Fibroblast of skin of back (primary cell): ENCODE measurements at places on chromosomes 1 and 21.

GRCh38 chr1:171158551-171158950 is 26.5 kb upstream of the FMO2 start:
- no peak for DNase-seq

DNA sequence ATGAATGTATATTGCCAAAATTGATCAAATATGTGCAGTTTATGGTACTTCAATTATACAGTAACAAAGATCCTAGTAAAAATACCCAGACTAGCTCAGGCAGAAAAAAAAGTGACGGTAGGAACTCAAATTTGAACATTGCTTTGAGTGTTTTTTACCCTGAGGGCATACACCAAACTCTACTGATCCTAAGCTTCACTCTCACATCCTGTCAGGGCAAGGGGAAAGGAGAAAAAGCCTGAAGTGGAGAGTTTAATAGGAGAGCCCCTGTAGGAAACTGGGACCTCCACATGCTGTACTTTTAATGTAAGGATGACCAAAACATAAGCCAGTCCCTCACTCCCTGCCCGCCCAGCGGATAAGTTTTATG is 59.8 kb upstream of the GNG12 start:
- no peak for DNase-seq

- DNase-seq, result no peak
Observed at GRCh38 chr1:193438312-193438711, 251.9 kb upstream of the B3GALT2 start.

GRCh38 chr21:21297211-21297610 is 299.0 kb downstream of the NCAM2 start:
- DNase-seq, result no peak

DNA sequence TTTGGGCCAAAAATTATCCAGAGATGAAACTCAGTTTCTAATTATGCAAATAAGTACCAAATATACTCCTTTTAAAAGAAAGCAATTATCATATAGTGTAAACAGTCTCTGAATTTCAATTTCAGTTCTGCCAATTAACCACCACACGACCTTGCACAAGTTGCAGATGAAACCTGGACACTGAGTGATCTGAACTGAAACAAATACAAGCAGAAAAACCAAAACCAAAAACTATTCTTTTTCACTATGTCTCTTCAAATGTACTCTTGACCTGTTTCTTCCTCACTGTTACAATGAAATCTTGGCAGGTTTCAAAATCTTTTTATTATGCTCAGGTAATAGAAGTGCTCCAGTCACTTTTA is 79.2 kb downstream of the TYW3 start:
- no peak for DNase-seq

- DNase-seq, result no peak
Observed at GRCh38 chr1:28256197-28256827, 3.0 kb upstream of the SESN2 start.

- DNase-seq, result no peak
Observed at GRCh38 chr21:33432496-33432895, 29.3 kb downstream of the IFNGR2 start.

DNA sequence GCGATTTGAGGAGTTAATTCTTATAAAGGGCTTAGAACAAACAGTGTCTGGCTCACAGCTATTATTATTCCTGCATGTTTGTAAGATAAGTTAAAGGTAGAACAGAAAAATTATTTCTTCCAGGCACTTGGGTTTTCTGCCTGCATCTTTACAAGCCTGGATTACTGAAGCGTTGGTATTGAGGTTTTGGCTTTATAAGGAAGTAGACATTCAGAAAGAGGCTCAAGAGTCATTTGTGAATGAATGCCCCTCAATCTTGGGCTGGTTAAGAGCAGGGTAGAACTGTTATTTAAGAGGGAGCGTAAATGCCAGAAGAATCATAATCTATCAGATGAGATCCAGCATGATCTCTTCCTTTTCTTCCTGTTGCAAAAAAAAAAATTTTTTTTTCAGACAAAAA is 77.3 kb upstream of the ARID1A start:
- no peak for DNase-seq

GRCh38 chr1:203726417-203726867 is 38.5 kb upstream of the LAX1 start:
- no peak for DNase-seq

DNA sequence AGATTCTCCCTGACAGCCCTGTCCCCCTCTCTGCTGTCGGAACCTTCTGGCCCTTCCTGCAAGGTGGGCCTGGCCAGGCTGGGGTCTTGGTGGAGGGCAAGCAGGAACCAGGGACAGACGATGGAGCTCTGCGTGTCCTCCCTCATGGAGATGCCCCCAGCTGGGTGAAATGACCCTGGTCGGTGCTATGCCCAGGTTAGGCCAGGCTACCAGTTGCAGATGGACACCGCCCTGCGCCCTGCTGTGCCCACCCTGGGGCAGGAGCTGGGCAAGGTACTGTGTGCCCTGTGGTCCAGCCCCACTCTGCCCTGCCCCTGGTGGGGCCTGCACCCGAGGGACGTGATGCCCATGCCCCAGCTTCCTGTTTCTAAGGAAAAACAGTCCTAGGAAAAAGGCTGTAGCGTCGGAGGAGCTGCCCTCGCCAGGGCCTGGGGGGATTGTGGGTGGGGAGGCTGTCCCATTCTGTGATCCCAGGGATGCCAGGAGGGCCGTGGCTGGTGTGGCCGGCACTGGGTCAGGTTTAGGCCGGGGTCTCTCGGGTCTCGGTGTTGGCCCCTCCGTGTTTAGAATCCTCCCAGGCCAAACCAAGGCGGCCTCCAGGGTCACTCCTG is 77.6 kb downstream of the MORN1 start:
- DNase-seq, result no peak

DNA sequence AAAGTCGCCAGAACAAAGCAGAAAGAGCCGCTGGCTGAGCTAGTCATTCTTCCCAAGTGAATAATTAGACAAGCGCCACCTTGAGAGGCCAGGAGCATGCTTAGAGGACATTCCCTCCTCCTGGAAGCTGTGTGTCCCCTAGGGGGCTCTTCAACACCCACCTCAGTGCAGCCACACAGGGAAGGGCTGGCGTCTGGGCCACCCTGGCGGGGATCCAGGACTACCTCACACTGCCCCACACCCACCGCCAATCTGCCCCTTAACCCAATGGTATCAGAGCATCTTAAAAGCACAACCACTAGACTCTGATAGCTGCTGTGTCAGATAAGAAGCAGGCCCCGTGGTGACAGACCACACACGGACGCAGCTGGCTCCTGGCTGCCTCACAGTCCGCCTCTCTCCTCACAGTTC is 24.9 kb downstream of the SETD4 start:
- DNase-seq, result no peak

DNA sequence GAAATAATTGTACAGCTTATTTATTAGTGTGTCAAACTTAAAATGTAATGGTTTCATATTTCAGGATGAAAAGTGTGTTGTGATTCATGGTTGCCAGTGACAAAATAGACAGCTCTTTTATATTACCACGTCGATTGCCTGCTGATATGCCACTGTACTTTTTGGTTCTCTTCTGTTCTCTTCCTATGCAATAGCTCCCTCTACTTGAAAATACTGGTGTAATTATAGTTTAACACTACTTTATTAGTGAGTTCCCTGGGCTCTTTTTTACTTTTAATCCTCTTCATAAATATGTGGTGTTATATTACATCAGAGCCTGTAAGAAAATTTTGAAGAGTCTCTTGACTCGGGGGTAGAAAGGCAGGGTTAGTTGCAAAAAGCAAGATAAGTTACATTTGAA is 111.3 kb downstream of the PATJ start:
- DNase-seq, result peak; percentile 49

DNA sequence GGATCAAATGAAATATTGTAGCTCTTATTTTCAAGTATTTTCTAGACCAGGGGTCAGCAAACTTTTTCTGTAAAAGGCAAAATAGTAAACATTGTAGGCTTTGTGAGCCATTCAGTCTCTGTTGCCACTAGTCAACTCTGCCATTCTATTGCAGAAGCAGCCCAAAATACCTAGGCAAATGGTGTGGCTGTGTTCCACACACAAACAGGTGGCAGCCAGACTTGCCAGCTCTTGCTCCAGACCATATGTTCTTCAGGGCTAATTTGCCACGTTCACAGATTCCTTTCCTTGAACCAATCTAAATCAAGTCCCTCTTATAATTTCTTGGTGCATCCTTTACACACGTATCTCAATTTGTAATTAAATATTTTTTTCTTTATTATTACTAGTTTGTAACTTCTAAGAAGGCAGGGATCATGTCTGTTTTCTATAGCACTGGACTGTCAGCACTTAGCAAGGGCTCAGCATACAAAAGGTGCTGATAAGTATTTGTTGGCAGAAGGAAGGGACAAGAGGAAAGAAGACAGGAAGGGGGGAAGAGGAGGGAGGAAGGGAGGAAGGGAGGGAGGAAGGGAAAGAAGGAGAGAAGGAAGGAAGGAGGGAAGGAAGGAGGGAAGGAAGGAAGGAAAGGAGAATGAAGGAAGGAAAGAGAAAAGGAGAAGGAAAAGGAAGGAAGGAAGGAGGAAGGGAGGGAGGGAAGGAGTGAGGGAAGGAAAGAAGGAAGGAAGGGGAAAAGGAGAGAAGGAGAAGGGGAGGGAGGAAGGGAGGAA is 106.5 kb upstream of the EDEM3 start:
- DNase-seq, result no peak

DNA sequence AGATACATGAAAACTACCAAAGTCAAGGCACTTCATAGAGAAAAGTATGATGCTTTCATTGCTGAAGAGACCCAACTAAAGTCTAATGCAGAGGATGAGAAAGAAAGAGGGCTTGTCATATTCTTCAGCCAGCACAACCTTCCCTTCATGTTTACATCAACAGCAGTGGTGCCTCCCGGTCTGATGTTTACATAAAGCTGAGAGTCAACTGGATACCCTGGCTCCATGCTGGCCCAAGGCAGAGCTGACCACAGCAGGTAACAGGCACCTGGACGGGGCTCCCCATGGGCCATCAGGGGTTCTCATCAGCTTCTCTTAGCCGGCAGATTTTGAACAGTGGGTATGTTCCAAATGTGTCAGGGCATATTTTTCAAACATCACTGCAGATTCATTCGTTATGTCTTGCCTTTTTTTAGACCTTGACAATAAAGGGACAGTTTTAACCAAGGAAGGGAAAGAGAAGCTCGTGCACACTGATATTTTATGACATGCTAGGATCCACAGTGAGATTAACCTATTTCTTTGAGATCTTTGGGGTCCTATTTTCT is 117.1 kb downstream of the NRIP1 start:
- DNase-seq, result no peak

GRCh38 chr1:59605184-59605583 is 209.6 kb upstream of the HOOK1 start:
- DNase-seq, result no peak

GRCh38 chr1:222392556-222392955 is 155.3 kb downstream of the HHIPL2 start:
- DNase-seq, result peak; percentile 76

DNA sequence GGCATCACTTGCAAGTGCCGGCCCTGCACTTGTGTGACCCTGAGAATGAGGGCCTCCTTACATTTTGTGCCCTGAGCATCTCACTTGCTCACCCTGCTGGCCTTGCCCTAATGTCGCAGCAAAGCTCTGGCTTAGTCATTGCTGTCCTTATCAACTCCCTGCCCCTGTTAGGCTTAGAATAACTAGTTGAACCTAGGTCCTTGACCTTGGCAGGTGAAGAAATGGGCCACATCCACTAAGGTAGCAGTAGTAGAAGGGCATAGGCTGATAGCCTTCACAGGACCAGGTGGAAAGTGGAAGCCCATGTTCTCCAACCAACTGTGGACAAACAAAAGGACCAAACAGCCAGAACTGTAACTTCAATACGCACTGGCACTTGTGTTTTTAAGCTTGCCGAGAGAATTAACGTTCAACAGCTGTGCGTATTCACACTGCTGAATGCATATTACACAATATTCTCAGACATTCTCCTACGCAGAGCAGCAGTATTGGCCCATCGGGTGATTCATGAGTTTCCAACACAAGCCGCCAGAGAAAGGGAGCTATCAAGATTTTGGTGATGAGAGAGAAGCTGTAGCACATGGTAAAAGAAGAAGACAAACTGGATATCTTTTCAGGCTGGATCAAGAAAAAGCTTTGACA is 27.7 kb upstream of the PTGFRN start:
- peak; percentile 47 for DNase-seq

- peak; percentile 61 for DNase-seq
Observed at GRCh38 chr21:31526040-31526439, 133.5 kb upstream of the SOD1 start.

DNA sequence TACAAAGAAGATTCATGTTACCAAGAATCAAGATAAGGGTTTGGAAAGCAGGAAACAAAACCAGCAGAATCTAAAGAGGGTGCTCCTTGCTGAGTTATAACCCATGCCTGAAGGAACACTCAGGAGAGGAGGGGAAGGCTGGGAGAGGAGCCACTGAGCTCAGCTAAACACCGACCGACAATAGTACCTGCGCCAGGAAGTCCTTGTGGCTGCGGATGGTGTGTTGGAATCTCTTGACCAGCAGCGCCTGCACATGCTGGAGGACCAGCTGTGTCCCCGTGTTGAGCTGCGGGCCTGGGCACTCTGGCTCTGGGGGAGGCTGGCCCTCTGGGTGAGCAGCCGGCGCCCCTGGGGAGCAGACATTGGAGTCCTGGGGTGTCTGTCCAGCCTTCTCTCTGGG is 89.4 kb downstream of the ABCA4 start:
- DNase-seq, result no peak

DNA sequence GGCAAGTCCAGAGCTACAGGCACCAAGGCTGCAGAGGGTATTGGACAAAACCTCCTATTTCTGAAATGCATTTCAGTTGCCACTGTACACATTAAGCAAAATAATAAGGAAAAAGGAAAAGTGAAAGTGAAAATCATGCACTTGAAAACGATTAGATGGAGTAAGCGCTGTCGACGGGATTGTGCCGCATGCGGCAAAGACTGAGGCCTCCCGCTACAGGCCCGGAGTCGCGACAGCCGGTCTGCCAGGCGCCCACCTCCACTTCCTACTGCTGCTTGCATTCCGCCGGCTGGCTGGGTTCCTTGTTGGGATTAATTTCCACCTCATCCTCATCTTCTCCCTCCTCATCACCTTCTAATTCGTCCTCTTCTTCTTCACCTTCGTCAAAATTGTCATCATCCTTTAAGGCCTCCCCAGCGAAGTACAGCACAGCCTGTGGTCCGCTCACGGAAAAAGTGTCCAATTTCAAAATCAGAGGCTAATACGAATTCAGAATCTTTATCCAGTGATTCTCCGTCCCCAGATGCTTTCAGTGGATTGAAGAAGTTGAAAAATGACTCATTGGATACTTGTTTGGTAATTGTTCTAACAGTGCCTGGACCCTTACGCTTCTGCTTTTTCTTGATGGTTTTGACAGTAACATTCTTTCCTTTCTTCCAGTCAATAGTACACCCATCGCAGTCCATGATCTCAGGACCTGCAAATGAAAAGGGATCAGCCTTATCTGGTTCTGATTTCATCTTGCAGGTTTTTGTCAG is 38.0 kb downstream of the CD58 start:
- DNase-seq, result no peak

DNA sequence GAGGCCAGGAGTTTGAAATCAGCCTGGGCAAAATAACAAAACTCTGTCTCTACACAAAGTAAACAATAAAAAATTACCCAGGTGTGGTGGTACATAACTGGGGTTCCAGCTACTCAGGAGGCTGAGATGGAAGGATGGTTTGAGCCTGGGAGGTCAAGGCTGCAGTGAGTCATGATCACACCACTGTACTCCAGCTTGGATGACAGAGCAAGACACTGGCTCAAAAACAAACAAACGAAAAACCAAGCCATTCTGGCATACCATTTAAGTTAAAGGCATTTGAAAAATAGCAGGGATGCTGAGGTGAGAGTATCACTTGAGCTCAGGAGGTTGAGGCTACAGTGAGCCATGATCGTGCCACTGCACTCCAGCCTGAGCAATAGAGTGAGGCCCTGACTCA is 5.3 kb upstream of the ALDH9A1 start:
- DNase-seq, result no peak
